ENCODE measurements at places on chromosomes 16 and 17. TPM values are rescaled to one million over a fixed set of nuclear protein-coding genes. Genes with fewer than 3 reads are reported as not detected.

DNA sequence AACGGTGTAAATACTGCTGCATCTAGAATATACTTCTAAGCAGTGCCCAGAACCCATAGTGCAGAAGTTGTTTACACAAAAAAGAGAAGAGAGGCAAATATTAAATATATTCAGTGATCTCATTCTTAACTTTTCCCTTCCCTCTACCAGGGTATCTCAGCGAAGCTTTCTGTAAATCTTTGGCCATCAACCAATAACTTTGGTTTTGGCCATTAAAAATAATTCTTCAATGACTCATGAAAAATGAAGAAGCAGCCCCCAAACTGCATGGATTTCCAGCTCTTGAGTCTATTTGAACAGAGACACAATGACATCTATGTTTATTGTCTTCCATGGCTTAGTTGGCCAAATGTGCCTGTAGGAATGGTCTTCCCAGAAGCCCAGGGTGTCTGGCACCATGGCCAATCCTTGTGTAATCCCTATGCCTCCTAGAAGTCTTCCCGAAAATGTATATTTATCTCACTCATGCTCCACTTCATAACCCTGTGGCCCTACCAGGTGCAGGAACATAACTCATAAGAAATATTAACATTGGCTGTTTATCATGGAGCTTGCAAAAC, 646.6 kb downstream of the TOX3 start:
- H3K36me3 ChIP-seq, result peaks cover 2% of the 10 kb centered on the region
- no peak overlapping the region for H3K4me3 ChIP-seq
- no peak for DNase-seq
- peaks cover 40% of the 10 kb centered on the region for H3K4me1 ChIP-seq

DNA sequence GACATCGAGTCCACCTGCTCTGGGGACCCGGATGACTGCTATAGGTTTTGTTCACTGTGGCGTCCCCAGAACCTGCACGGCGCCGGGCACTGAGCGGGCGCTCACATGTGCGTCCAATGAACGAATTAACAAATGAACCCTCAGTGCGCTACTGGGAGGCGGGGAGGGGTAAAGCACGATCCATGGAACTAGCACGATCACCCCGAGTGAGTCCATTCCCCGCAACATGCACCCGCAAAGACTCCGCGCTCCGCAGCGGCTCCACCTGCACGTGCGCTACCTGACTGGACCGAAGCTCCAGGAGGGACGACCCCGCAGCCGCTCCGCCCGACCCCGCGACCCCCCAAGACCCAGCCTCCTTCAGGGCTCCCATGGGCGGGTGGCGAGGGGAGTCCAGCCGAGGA, 491 bp downstream of the TRAP1 start:
- DNase-seq, result peak; percentile 34
- H3K27ac ChIP-seq, result peak overlapping the region; percentile 27
- H3K27me3 ChIP-seq, result no peaks in the 10 kb centered on the region
- H3K36me3 ChIP-seq, result peaks cover 14% of the 10 kb centered on the region
- peak overlapping the region; percentile 88 for H3K4me3 ChIP-seq
- peaks cover 45% of the 10 kb centered on the region for H3K4me1 ChIP-seq

GRCh38 chr17:70420861-70421445, 251.6 kb downstream of the KCNJ2 start:
- no peak overlapping the region for H3K4me3 ChIP-seq
- H3K27ac ChIP-seq, result no peak overlapping the region
- H3K4me1 ChIP-seq, result peaks cover 3% of the 10 kb centered on the region
- no peaks in the 10 kb centered on the region for H3K36me3 ChIP-seq
- no peak for DNase-seq

C17orf50 gene
- 0.30 TPM for total RNA-seq

TMEM114 gene
- 0.60 TPM for total RNA-seq

TEX19 gene
- total RNA-seq, result 1.4 TPM
